ENCODE measurements at places on chromosomes 5 and 9.

- no peak overlapping the region for H3K27ac ChIP-seq
- DNase-seq = no peak
- no peaks in the 10 kb centered on the region for H3K4me1 ChIP-seq
- H3K36me3 ChIP-seq = no peaks in the 10 kb centered on the region
- H3K27me3 ChIP-seq = no peaks in the 10 kb centered on the region
These were observed 46.6 kb upstream of the TNC start for GRCh38 chr9:115164511-115164974.

DNA sequence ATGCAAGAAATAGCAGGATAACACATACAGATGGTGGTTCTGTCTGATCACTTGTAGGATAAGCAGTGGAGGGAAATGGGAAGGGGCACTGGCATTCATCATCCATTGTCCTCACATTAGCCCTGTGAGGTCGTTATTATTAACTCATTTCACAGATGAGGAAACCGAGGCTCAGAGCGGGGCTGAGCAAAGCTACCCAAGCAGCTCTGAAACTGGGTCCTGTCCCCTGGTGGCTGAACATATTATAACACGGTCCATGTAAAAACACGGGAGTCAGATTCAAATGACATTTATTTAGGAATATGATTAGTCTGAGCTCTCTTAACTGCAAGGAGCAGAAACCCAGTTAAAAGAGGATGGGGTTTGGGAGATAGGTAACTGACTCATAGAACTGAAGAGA lies 43.1 kb downstream of the HRH2 start:
- no peaks in the 10 kb centered on the region for H3K27me3 ChIP-seq
- no peak overlapping the region for H3K27ac ChIP-seq
- no peaks in the 10 kb centered on the region for H3K4me1 ChIP-seq
- H3K36me3 ChIP-seq = no peaks in the 10 kb centered on the region
- H3K4me3 ChIP-seq = no peak overlapping the region
- no peak for DNase-seq

- H3K27me3 ChIP-seq = peaks cover 28% of the 10 kb centered on the region
- peak overlapping the region; percentile 2 for H3K4me3 ChIP-seq
- no peaks in the 10 kb centered on the region for H3K36me3 ChIP-seq
- H3K4me1 ChIP-seq = peaks cover 6% of the 10 kb centered on the region
These were observed 4.5 kb downstream of the ELAVL2 start for GRCh38 chr9:23821375-23822181.

DNA sequence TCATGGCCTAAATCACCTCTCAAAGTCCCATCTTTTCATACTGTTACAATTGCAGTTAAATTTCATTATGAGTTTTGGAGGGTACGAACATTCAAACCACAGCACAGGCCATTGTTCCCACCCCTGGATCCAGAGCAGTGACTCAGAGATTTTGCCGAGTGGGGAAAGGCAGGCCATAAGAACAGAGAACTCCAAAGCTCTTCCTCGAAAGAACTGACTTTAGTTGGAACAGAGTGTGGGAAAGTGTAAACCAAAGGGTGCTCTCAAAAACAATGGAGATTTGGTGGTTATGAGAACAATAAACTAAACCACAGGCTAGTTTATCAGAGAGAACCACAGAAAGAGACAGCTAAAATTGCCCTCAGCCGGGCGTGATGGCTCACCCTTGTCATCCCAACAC lies 19.4 kb upstream of the GRPEL2 start:
- no peaks in the 10 kb centered on the region for H3K4me1 ChIP-seq
- no peak for DNase-seq
- no peak overlapping the region for H3K27ac ChIP-seq
- no peaks in the 10 kb centered on the region for H3K36me3 ChIP-seq
- no peak overlapping the region for H3K4me3 ChIP-seq
- no peaks in the 10 kb centered on the region for H3K27me3 ChIP-seq

DNA sequence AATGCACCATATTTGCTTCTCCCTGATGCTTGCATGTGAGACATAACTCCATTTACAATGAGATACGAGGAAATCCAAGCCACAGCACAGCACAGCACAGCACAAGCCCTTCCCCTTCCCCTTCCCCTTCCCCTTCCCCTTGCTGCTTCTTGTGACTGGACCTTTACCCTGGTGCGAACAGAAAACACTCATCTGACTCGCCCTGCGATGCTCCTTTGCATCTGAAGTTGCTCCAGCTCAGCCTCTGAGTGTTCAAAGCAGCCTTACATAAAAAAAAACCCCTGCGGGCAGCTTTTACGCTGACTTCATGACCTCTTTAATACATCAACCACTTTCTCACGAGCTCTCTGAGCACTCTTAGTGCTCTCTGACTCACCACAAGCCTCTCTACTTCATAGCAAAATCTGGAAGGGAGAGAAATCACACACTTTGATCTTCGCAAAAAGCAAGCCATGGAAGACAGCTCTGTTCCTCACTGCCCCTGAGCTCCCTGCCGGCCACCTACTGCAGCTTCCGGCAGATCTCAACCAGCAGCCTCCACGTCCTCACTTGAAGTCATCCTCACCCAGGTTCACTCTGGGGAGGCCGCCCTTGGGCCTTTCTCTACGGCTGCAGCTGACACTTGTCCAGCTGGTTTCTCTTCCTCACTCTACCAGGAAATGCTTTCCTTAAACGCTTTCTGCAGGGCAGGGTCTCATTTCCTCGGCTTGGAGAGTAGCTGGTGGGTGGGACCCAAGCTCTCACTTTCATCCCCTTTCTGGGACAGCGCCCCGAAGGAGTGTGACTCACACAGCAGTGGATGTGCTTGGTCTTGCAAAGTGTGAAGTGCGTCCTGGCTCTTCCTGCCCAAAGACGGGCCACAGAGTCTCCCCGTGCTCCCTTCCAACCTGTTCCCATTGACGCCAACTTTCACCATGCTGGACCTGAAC lies 5.3 kb downstream of the SLC34A1 start:
- no peak overlapping the region for H3K4me3 ChIP-seq
- no peak overlapping the region for H3K27ac ChIP-seq
- H3K27me3 ChIP-seq = no peaks in the 10 kb centered on the region
- H3K36me3 ChIP-seq = no peaks in the 10 kb centered on the region
- H3K4me1 ChIP-seq = no peaks in the 10 kb centered on the region

- no peaks in the 10 kb centered on the region for H3K4me1 ChIP-seq
- no peaks in the 10 kb centered on the region for H3K36me3 ChIP-seq
- H3K27me3 ChIP-seq = no peaks in the 10 kb centered on the region
- H3K4me3 ChIP-seq = no peak overlapping the region
- no peak overlapping the region for H3K27ac ChIP-seq
These were observed 43.8 kb downstream of the PRR16 start for GRCh38 chr5:120507800-120508463.

- no peaks in the 10 kb centered on the region for H3K36me3 ChIP-seq
- DNase-seq = no peak
- H3K27ac ChIP-seq = no peak overlapping the region
- H3K4me3 ChIP-seq = no peak overlapping the region
- H3K4me1 ChIP-seq = no peaks in the 10 kb centered on the region
These were observed 50.1 kb downstream of the ST8SIA4 start for GRCh38 chr5:100852988-100853449.

- DNase-seq = no peak
- H3K4me3 ChIP-seq = no peak overlapping the region
- H3K27ac ChIP-seq = no peak overlapping the region
- no peaks in the 10 kb centered on the region for H3K4me1 ChIP-seq
These were observed 198.4 kb upstream of the MEF2C start for GRCh38 chr5:89081360-89081759.

DNA sequence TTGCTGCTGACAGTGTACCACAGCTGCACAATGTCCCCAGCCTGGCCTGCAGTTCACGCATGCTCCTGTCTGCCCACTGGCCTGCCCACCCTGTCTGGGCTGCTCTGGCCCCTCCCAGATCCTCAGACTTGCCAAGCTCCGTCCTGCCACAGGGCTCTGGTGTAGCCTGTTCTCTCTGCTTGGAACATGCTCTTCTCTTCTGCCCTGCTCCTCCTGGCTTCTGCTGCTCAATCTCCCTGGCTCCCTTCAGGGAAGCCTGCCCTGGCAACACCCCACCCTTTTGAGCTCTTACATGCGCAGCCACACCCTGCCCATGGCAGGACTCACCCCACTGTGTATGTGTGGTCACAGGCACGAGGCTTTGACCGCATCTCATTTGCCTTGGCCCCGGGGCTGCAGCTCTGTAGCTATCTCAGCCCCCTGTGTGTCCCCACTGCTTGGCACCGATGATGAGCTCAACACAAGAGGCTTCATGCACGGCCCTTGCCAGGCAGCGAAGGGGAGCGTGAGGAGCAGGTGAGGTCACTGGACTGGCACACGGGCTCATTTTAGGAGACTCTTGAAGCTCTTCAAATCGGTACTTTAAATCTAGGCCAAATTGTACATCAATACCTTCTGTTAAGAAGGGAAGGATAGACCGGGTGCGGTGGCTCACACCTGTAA lies 20.4 kb upstream of the BRD3 start:
- H3K27ac ChIP-seq = no peak overlapping the region
- H3K27me3 ChIP-seq = no peaks in the 10 kb centered on the region
- H3K36me3 ChIP-seq = no peaks in the 10 kb centered on the region
- DNase-seq = no peak
- no peak overlapping the region for H3K4me3 ChIP-seq
- H3K4me1 ChIP-seq = no peaks in the 10 kb centered on the region

DNA sequence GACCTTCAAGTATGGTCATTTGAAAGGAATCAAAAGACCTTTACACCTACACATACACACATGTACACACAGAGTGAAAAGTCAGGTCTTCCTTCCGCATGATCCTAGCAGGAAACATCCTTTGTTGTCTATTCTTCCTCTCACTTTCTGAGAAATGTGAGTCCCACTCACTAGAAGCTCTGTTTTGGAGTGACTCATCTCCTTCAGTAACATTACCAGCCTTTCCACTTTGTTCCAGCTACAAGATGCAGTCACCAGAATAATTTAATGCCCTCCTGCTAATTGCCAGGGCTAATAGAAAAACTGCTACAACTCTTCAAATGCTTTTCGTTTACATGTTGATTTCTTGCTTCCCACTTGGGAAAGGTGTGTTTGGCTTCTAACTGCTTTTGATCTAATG lies 417.3 kb downstream of the RASEF start:
- H3K4me1 ChIP-seq = no peaks in the 10 kb centered on the region
- DNase-seq = no peak
- no peaks in the 10 kb centered on the region for H3K27me3 ChIP-seq
- H3K4me3 ChIP-seq = no peak overlapping the region
- no peak overlapping the region for H3K27ac ChIP-seq
- H3K36me3 ChIP-seq = no peaks in the 10 kb centered on the region

DNA sequence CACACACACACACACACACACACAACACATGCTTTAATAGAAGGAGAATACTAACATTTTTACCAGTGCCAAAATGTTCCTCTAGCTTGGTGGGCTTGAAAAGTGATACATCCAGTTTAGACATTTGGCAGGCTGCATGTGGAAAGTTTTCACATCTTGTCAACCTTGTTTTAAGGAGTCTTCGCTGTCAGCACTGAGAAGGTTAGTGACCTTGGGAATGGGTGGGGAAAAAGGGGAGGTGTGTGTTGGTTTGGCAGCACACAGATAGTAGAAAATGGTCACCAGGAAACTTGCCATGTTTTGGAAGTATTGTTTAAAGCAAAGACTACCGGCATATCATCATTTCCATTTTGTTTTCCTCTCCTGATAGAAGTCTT lies 346.5 kb upstream of the ADAMTSL1 start:
- H3K36me3 ChIP-seq = no peaks in the 10 kb centered on the region
- no peak overlapping the region for H3K4me3 ChIP-seq
- no peaks in the 10 kb centered on the region for H3K27me3 ChIP-seq
- peak overlapping the region; percentile 67 for H3K27ac ChIP-seq
- H3K4me1 ChIP-seq = no peaks in the 10 kb centered on the region

DNA sequence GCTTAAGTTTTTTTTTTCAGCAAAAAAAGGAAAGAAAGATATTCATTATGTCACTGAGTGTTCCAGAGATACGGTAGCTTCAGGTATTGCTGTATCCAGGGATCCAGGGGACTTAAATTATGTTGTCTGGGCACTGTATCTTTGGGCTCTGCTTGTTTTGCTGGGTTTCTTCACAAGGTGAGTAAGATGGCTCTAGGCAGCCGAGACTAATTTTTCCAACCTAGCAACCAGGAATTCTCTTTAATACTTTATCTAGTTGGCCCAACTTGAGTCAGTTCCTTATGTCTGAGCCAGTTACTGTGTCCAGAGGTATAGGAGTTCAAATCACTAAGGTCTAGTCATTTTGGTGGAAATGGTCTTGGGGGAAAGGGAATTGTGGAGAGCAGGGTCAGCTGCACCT lies 66.0 kb downstream of the MAN2A1 start:
- H3K36me3 ChIP-seq = no peaks in the 10 kb centered on the region
- H3K4me1 ChIP-seq = no peaks in the 10 kb centered on the region
- H3K4me3 ChIP-seq = no peak overlapping the region
- no peak for DNase-seq
- no peaks in the 10 kb centered on the region for H3K27me3 ChIP-seq

DNA sequence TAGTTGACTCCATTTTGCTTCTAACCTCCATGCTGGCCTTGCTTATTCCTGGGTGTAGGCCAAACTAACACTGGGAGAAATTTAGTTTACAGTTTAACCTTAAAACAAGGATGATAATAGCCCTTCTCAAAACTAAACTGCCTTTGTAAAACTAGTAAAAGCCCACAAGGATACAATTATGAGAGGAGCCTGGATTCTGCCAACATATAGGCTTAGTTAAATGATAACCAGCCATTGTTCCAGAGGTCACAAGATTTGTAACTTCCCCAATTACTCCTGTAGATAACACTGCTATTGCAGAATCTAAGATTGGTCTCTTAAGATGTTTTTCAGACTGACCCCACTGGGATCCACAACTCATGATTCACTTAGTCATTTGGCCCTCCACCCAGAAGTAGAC lies 2300.3 kb upstream of the C9orf72 start:
- no peaks in the 10 kb centered on the region for H3K36me3 ChIP-seq
- no peak for DNase-seq
- H3K27me3 ChIP-seq = no peaks in the 10 kb centered on the region
- H3K4me3 ChIP-seq = no peak overlapping the region

DNA sequence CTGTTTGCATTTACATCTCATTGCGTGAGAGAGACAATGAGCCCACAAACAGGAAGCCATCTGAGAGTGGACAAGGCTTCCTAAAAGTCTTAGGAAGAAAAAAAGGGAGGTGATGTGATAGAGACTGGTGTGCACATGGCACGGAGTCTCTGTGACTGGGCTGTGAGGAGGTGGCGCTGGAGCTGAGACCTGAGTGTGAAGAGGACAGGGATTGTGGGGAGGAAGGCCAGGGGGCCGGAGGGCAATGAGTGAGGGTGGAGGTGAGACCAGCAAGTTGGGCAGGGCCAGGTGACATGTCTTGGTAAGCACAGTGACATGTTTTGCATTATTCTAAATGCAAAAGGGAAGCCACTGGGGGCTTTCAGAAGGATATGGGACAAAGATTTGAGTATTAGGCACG lies 45.0 kb downstream of the TSPAN17 start:
- no peak overlapping the region for H3K4me3 ChIP-seq
- H3K4me1 ChIP-seq = no peaks in the 10 kb centered on the region
- H3K36me3 ChIP-seq = no peaks in the 10 kb centered on the region
- no peak overlapping the region for H3K27ac ChIP-seq
- H3K27me3 ChIP-seq = peaks cover 9% of the 10 kb centered on the region
